ENCODE measurements at places on chromosomes 11 and 22.

DNA sequence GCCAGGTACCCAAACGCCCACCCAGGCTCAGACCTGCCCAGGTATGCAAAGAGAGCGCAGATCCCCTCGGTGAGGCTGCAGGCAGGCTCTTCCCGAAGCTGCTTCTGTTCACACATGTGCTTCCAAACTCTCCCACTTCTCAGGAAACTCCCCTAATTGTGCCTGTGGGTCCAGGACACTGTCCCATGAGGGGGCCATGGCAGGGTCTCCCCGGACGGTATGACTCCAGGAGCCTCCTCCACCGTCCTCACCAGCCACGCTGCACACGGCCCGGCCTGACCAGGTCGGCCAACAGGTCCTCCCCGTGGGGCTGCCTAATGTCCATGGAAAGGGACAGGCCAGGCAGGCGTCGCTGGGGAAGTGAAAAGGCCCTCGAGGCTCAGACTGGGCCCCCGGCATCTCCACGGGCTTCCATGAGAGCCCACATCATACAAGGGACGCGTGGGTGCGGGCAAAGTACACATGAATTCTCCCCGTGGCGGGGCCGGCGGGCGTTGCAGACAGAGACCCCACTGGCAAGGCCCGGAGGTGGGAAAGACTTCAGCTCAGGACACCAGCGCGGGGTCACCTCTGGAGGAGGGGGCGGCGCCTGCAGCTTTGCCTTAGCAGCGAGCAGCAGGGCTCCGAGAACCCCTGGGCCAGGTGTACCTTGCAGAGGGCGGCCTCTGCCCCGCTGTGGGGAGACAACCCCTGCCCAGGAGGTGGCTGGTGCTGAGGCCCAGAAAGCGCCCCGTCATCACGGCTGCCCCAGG, 526.1 kb downstream of the BRD1 start:
- peak; percentile 39 for DNase-seq

GRCh38 chr11:67303835-67304411, 593 bp downstream of the SSH3 start:
- no peak for DNase-seq

DNA sequence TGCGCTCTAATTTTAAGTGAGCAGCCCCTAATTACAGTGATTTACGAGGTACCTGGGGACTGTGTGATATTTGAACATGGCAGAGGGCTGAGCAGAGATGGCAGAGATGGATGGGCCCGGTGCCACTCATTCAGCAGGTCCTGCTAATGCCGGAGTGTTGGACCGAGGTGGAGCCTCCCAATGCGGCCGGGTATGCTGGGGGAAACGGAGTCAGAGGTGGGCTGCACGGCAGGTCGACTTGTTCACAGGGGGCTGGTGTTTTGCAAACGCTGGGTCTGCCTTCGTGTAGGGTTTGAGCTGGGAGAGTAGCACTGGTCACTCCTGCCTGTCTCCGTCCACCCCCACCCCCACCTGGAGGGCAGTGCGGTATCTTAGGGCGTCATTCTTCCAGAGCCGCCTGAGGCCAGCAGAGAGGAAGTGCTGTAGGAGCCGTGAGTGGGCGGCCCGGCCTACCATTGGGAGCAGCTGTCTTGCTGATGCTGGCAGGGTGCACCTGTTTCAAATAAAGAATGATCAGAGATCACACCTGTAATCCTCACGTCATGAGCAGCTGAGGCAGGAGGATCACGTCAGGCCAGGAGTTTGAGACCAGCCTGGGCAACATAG, 122.6 kb downstream of the IGLL1 start:
- no peak for DNase-seq

DNA sequence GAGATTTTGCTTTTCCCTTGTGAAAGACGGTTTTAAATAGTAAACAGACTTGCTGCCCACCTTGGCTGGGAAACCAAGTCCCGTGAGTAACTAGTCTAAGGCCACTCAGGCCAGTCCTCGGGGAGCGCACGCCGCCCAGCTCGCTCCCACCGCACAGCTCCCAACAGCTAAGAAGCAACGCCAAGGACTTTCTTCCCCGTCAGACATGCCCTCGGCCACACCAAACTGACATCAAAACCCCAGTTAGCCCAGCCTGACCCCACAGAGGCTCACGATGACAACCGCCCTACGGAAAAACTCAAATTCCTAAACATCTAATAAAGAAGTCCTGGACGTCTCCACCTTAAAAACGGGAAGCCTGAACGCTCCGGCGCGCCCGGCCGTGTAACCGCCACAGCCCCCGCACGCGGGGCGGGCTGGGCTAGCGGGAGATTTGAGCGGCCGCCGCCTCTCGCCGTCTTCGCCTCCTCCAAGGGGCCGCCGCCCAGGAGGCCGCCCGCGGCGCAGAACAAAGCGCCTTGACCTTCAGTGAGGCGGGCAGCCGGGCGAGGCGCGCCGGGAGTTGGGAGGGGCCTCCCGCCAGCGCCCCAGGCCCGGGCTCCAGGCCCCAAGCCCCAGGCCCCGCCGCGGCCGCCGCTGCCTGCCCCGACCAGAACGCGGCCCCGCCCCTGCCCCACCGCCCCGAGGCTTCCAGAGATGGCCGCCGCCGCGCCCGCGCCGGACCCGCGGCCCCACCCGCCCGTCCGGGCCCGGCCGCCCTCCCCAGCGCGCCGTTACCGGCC, 486 bp downstream of the NAP1L4 start:
- DNase-seq = no peak

DNA sequence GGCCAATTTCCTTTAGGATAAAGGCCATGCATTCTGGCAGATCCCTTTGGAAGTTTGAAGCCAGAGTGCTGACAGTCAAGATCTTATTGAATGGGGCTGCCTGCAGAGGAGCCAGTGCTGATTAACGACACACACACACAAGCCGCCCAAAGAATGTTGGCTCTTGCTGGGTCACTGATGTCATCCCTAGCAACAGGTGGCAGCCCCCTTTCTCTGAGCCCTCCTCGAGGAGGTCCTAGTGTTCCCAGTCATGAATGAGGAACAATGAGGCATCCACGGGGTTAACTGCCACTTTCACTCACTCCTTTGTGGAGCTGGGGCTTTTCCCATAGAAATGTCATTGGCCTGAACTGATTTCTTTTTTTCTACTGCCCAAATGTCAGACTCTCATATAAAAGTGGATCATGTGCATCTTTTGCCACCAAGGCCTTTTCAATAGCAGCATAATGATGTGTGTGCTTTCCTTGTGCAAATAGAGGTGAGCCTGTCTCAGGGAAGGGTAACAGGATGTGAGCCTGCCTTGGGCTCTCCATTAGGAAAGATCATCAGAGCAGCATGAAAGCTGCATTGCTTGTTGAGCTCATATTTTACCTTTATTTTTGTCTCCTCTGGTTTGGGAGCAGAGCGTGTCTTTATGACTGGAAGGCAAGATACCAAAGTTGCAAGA, 301.8 kb upstream of the MTNR1B start:
- no peak for DNase-seq

GRCh38 chr22:27127911-27128310, 470.5 kb downstream of the MIAT start:
- DNase-seq = no peak

DNA sequence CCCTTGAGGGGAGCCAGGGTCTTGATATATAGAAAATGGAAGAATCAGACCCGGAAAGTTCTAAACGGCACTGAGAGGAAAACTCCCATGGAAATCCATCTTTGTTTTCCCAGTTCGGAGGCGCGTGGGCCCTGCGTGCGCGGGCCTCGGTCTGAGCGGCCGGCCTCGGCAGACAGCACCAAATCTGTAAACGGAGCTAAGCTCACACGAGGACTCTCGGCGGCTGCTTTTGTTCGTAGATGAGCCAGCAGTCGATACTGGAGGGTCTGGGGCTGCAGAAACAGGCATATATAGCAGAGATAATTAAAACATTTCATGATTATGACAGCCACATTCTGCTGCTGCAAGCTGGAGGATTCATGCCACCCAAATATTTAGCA, 68.5 kb upstream of the PPARA start:
- DNase-seq = no peak

Data from SJSA1 (cell line).